ENCODE measurements at places on chromosomes 12 and 14.

- peak; percentile 65 for DNase-seq
These were observed 468.9 kb downstream of the RGS6 start for GRCh38 chr14:72401101-72401625.

GRCh38 chr14:85002846-85003245 is 527.1 kb upstream of the FLRT2 start:
- no peak for DNase-seq

- DNase-seq, result no peak
These were observed 48.9 kb downstream of the SMOC1 start for GRCh38 chr14:69928111-69928523.

GRCh38 chr12:6052206-6052939 is 72.1 kb downstream of the VWF start:
- no peak for DNase-seq

DNA sequence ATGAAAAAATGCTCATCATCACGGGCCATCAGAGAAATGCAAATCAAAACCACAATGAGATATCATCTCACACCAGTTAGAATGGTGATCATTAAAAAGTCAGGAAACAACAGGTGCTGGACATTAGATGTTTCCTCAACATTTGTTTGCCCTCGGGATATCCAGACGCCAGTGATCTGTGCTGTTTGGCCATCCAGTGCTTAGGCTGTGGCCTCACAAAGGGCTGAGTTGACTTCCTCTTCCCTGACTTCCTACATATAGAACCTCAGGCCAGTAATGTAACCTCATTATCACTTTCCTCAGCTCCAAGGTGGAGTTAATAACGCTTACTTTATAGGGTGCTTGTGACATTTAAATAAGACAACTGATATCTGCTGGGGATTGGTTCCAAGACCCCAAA is 51.8 kb downstream of the SLC15A5 start:
- DNase-seq, result no peak

- DNase-seq, result no peak
These were observed 6.4 kb upstream of the TBPL2 start for GRCh38 chr14:55446833-55447232.

DNA sequence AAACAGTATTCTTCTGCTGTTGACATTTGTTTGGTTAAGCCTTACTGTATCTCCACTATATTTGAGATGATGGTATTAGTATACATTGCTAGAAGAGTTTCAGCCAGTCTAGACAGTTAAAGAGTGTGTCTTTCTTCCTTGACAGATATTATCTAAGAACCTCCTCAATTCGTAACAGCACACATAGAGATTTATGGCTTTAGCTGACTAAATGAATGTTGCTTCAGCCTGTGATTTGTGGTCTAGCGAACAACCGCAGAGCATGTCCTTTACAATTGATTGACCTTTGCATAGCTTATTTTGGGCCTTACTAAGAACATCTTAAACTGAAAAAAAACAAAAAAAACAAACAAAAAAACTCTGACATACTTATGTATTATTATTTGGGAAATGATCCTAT is 122.2 kb downstream of the DAAM1 start:
- no peak for DNase-seq

DNA sequence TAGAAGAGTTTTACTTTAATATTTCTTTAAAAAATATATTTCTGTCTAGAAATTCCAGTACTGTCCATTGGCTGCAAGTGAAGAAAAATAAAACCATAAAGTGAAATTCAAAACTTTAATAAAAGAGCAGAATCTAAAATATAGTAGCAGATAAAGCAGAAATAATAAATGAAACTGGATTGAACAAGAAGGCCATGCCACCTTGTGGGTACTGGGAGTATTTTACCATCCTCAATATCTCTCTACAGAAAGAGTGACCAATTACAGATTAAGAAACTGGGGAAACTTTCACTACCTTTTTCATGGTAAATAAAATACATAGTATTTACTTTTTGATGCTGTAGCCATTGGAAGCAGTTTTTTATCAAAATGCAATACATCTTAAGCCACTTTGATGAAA is 220.5 kb downstream of the BCAT1 start:
- peak; percentile 35 for DNase-seq

- no peak for DNase-seq
These were observed 70.5 kb downstream of the ANKS1B start for GRCh38 chr12:99914206-99914605.

DNA sequence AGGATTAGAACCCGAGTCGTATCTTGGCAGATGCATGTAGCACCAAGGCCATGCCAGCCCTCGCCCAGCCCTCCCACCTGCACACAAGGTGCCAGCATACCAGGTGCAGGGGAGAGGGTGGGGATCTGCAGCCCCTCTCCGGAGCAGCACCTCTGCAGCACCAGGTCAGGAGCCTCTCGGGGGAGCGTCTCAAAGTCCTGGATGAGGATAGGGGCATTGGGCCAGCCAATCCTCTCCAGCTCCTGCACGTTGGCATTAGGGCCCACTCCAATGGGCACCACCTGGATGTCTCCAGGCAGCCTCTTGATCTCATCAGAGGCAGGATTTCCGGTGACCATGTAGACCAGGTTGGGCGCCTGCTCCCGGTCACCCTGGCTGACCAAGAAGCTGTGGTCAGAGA is 73.2 kb upstream of the ANO2 start:
- DNase-seq, result no peak

DNA sequence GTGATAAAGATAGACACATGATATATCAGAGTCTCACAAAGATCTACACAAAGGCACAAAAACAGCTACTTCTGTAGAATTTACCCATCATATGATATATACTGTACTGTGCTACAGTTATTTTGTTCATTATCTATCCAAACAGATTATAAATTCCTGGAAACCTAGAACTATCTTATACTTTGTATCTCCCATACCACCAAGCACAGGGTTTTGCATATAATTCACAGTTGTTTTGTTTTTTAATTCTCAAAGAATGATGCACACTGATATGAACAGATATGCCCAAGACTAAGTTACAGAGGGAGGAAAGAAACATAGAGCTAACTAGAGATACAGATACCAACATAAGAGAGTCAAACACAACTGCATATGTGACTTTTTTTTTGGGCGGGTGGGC is 3.4 kb downstream of the PRKAG1 start:
- DNase-seq, result no peak

GRCh38 chr12:32988982-32989381 is 92.4 kb upstream of the PKP2 start:
- no peak for DNase-seq

- no peak for DNase-seq
These were observed 390.5 kb upstream of the CLEC14A start for GRCh38 chr14:38646391-38646790.

DNA sequence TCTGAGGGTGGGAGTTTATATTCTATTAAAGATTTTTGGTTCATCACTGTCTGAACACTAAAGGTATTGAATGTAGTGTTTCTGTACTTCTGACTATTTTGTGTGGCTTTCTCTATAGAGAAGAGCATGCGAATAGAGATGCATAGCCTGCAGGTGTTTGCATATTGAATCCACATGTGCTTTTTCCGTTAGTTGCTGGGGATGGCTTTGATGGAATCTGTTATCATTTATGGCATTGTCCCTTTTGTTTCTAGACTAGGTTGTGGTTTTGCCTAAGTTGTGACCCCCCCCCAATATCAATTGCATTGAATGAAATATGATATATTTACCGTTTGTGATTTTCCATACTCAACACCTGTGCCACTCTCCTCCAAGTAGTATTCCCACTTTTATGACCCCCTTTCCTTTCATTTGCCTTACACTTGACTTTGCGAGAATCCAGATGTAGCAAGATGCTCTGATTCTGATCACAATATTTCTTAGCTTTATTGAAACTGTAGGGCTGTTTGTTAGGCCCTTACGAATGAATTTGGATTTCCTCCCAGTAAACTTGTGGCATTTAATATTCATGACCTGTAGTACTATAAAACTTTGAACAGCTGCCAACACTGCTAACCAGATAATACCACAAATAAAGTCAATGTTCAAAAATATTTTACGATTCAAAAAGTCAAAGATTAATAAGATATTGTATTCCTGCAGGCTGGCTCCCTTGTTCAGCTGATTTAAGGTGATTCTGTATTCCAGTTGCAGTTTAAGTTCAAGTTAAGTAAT is 176.4 kb downstream of the TMTC2 start:
- no peak for DNase-seq

GRCh38 chr12:131607658-131608447 is 103.0 kb upstream of the SFSWAP start:
- DNase-seq, result no peak

- no peak for DNase-seq
These were observed 258.9 kb downstream of the VRK1 start for GRCh38 chr14:97056086-97056485.

GRCh38 chr14:50362764-50363713 is 33.6 kb downstream of the CDKL1 start:
- peak; percentile 79 for DNase-seq

- peak; percentile 67 for DNase-seq
These were observed 158.9 kb upstream of the BTG1 start for GRCh38 chr12:92304371-92305055.

DNA sequence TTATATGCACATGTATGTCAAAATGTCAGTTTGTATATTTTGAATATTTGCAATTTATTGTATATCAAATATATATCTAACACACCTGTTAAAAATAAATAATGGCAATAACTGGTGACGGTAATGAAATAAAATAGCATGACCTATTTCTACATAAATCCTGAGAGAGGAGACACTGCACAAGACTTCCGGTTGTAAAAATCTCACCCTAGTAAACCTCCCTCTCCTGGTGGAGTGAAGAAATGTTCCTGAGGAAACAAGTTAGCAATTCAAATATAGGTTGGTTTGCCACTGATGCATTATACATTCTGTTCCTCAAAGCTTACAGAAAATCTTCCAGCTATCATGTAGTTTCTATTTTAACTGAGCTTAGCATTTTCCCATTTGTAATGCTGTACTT is 166.1 kb upstream of the SYT10 start:
- no peak for DNase-seq

GRCh38 chr12:121668750-121669520 is 519 bp downstream of the MORN3 start:
- DNase-seq, result peak; percentile 66

GRCh38 chr14:86935241-86935885 is 1057.6 kb downstream of the GALC start:
- no peak for DNase-seq

DNA sequence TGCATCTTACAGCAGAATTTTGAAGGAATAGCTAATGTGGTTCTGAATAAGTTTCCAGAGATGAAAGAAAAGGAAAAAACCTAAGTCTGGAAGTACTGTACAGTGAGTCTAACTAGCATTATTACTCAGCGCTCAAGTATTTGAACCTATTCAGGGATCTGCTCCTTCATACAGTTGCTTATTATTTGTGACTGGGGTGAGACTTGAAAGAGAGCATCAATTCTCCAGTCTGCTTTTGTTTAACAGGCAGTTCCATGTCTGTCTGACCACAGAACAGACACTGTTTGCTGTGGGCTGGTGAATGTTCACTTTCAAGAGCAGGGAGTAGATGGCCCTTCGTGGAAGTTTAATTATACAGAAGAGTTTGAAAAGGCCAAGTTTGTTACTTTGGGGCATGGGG is 9.3 kb downstream of the ETV6 start:
- no peak for DNase-seq

DNA sequence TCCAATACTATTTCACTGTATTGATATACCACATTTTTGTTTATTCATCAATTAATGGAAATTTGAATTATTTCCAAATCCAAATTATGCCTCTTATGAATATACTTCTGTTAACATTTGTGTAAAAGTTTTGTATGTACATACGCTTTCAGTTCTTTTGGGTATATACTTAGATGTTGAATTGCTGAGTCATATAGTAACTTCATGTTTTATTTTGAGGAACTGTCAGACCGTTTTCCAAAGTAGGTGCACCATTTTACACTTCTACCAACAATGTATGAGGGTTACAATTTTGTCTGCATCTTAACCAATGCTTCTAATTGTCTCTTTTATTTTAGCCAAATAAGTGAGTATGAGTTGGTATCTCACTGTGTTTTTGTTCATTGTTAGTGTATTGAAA is 10.2 kb upstream of the CCER1 start:
- no peak for DNase-seq

- DNase-seq, result no peak
These were observed 446.5 kb downstream of the ADAMTS20 start for GRCh38 chr12:43105426-43105981.

- DNase-seq, result no peak
These were observed 67.3 kb upstream of the STK38L start for GRCh38 chr12:27176765-27177164.

- peak; percentile 87 for DNase-seq
These were observed 5.8 kb upstream of the TNFRSF1A start for GRCh38 chr12:6347367-6348338.

DNA sequence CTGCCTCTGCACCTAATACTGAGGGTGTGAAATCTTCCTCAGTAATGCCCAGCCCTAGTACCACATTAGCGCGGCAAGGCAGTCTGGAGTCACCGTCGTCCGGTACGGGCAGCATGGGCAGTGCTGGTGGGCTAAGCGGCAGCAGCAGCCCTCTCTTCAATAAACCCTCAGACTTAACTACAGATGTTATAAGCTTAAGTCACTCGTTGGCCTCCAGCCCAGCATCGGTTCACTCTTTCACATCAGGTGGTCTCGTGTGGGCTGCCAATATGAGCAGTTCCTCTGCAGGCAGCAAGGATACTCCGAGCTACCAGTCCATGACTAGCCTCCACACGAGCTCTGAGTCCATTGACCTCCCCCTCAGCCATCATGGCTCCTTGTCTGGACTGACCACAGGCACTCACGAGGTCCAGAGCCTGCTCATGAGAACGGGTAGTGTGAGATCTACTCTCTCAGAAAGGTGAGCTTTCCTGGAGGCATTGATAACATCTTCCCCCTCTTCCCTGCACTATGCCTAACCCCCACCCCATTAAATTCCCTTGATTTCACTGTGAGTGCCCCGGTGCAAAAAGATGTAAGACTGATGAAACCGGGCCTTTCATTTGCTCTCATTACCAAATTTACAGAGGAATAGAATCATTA is 291.4 kb downstream of the NAV3 start:
- peak; percentile 39 for DNase-seq

GRCh38 chr14:85205875-85206274 is 324.1 kb upstream of the FLRT2 start:
- no peak for DNase-seq

GRCh38 chr12:18261273-18261672 is at the start of gene PIK3C2G:
Gene PIK3C2G, plus strand, starts transcription at chr12:18261518. Its CDS starts 20,564 bp downstream, at chr12:18282082.
- DNase-seq, result peak; percentile 47

DNA sequence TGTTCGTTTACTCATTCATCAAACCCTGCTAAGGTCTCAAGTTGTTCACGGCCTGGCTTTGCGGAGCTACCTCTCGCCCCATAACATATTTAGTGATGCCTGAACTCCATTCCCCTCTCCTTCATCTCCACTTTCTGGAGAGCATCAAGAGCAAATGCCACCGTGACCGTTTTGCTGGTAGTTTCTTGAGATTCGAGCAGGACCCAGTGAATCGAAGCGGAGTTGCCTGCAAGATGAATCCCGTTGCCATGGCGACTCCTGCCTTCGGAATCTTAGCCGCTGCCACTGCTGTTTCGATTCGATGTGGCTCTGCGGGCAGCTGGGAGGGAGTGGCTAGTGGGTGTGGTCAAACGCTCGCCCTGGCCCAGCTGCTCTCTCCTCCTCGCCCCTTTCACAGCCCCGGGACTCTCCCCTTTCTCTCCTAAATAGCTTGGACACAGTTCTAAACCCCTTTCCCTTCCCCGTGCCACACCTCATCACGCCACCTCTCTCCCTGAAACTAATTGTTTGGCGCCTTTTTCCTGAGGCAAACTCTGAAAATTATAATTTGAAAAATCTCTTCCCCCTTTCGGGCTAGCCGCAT is 1.4 kb downstream of the DAAM1 start:
- peak; percentile 92 for DNase-seq
